ENCODE measurements at places on chromosomes 16 and 17.
A peak's percentile ranks its signal among the peaks of the same experiment; 100 is the strongest.

DNA sequence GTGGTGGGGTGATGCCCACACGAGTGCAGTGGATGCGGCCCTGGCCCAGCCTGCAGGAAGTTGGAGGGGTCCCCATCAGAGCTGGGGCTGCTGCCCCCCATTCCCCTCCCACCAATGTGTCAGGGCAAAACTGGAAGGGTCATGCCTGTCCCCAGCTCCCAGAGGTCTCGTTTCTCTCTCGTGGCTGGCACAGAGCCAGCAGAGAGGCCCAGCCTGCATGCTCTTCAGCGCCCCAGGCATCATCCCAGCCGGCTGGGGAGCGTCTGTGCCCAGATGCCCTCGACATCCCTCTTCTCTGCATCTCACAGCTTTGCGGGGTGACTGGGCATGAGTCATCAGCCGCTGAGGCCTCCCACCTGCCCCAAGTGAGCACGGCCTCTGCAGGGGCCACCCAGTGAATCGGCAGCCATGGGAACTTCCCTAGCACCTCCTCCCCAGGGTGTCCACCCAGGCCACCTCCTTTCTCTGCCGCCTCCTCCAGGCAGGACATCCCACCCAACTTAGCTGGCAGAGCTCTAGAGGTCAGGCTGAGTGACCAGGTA, 9.8 kb upstream of the CSNK1D start:
- DNase-seq, result no peak

- DNase-seq, result no peak
Observed at GRCh38 chr16:89847051-89847939, 19.0 kb downstream of the SPIRE2 start.

DNA sequence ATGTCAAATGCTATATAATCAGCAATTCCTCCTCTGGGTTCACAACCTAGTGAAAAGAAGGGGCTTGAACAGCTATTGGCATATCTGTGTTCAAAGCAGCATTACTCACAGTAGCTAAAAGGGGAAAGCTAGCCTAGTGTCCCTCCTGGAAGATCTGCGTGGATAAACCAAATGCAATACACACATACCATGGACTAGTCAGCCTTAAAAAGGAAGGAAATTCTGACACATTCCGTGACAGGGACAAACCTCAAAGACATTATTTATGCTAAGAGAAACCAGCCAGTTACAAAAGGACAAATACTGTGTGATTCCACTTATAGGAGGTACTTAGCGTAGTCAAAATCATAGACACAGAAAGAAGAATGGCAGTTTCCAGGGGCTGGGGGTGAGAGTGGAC, 90.1 kb downstream of the XYLT1 start:
- DNase-seq, result no peak

GRCh38 chr16:75486014-75486675, 9.1 kb downstream of the CHST6 start:
- no peak for DNase-seq

DNA sequence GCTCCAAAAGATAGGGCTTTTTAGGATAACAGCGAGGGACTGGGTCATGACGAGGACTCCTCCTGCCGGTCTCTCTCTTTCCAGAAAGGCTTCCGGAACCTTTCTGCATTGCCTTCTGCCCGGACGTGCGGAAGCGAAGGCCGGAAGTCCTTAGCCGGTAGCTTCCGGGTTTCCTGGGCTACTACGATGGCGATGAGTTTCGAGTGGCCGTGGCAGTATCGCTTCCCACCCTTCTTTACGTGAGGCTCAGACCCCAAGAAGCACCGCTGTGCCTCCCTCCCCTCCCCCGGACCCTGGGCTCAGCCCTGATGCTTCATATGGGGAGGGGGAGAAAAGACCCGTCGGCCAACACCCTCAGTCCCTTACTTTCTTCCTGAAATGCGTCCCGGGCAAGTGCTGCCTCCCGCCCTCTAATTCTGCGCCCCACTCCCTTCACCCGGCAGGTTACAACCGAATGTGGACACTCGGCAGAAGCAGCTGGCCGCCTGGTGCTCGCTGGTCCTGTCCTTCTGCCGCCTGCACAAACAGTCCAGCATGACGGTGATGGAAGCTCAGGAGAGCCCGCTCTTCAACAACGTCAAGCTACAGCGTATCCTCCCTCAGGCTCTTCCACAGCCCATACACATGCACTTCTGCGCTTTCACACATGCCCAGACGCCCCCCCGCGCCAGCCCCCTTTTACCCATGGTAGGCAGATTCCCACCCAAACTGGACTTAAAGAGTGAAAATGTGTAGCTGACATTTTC, at the start of gene VPS25:
Gene VPS25 (plus strand): TSS at position 160 of the 746 bp plus-strand sequence. CDS start 27 bp downstream, at position 187.
- DNase-seq, result peak; percentile 68

- no peak for DNase-seq
Observed at GRCh38 chr17:9918804-9919352, 13.8 kb upstream of the RCVRN start.

GRCh38 chr16:24540602-24541210, 1.3 kb downstream of the RBBP6 start:
- no peak for DNase-seq

DNA sequence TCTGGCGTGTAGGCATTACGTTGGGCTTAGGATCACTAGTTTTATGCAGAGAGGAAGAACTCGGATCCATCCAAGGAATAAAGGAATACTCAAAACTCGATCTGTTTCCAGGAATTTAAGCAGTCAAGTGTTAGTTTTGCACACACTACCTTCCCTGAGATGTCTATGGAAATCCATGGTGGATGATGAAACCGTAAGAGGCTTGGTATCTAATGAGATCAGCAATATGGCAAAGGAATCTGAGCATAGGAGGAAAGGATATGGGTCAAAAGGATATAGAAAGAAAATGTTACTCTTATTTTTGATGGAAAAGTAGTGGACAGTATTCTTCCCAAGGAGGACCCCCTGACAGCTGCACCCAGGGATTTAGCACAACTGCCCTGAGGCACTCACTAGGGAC, 59.6 kb downstream of the SMG6 start:
- DNase-seq, result no peak

Measured in stimulated activated CD4-positive, alpha-beta T cell treated with anti-CD3 and anti-CD28 coated beads, Interleukin-4, amount 100 ng/mL, for 48 hours (primary cell).